ENCODE measurements at places on chromosomes 3 and 15.
A peak's percentile ranks its signal among the peaks of the same experiment; 100 is the strongest.

GRCh38 chr3:81726735-81727134 lies 34.7 kb downstream of the GBE1 start:
- no peak for DNase-seq

DNA sequence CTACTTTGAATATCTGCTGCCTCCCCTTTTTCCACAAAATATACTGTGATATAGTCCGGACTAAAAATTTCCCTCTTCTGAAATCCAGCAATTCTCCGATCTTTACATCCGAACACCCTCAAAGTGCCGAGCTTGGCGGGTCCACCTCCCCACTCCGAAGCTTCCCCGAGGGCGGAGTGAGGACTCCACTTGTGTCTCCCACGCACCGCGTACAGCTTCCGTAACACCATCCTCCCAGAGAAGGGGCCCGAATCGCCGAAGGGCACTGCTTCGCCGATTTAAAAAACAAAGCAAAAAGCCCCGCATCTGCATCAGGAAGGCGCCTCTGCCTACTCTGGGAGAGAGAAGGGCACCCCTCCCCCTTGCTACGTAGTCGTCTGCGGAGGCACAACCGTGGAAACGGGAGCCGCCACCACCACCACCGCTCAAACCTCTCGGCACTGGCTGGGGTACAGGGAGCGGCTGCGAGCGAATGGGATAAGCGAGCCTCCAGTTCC lies 551 bp downstream of the NCBP2 start:
- peak; percentile 46 for DNase-seq

- no peak for DNase-seq
Measured at GRCh38 chr3:144772372-144772771, 800.7 kb downstream of the DIPK2A start.

DNA sequence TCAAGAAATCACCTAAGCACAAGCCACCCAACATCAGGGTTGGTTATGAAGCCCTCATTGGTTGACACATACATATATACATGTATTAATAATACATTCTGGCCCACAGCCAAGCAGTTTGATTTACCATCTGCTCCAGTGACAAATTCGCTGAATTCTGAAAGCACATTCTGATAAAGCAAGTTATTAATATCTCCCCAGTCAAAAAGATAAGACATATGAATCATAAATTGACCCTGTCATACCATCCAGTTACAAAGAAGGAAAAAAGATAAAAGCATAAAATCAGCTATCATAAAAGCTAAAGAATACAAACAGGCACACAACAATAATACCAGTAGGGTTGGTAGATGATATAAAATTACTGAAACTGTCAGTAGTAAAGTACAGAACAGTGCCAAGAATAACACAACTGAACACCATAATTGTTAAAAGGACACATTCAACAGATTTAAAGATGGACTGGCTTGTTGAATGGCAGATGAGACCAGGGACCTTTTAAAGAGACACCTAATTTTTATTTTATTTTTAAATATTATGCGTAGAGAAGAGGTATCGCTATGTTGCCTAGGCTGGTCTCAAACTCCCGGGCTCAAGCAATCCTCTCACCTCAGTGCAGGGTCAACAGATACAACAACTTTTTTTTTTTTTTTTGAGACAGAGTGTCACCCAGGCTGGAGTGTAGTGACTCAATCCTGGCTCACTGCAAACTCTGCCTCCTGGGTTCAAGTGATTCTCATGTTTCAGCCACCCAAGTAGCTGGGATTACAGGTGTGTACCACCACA lies 7.7 kb downstream of the SNX4 start:
- no peak for DNase-seq

GRCh38 chr15:73737535-73737934 lies 15.6 kb downstream of the INSYN1 start:
- no peak for DNase-seq

DNA sequence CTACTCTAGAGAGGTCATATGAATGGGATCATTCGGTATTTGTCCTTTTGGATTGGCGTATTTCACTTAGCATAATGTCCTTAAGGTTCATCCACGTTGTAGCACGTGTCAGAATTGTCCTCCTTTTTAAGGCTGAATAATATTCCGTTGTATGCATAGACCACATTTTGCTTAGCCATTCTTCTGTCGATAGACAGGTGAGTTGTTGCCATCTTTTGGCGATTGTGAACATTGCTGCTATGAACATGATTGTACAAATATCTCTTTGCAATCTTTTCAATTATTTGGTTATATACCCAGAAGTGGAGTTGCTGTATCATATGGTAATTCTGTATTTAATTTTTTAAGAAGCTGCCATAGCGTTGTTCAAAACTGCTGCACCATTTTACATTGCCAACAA lies 52.4 kb upstream of the GOLGA8J start:
- no peak for DNase-seq

- no peak for DNase-seq
Measured at GRCh38 chr15:36347272-36347858, 232.1 kb upstream of the CDIN1 start.

- no peak for DNase-seq
Measured at GRCh38 chr3:183328164-183328563, 75.1 kb downstream of the B3GNT5 start.

DNA sequence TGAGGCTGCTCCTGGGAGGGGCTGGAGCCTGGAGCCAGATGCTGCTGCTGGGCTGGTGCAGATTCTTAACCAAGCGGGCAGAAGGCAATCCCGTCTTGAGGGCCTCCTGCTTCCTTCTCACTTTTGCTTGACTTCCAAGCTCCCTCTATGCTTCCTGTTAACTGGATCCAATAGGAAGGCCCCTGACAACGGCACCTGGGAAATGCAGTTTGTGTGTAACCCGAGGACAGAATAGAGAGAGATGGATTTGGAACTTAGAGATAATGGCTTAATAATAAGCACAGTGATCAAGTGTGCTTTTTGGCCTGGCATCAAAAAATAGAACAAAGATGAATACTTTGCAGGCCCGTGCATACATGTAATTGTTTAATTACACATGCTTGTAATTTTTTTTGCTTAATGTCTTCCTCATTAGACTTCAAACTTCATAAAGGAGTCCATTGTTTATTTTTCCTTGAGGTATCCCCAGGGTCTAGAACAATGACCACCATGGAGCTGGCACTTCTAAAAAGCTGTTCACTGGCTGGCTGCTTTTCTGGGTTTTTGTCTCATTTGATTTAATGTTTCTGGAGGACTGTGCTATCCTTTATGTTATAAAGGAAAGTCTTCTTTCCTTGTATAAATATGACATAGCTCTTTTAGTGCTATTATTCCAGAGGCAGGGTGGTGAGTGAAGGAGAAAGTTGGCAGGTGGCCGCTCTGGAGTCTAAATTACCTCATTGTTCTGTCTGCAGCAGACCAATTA lies 63.3 kb upstream of the MITF start:
- no peak for DNase-seq

Measured in stimulated activated CD8-positive, alpha-beta memory T cell treated with anti-CD3 and anti-CD28 coated beads, Interleukin-7, amount 100 ng/mL, for 24 hours (primary cell).